Thyroid gland (tissue), 4 donors: ENCODE measurements at places on chromosomes 1 and 21. TPM values are rescaled to one million over a fixed set of nuclear protein-coding genes. Genes with fewer than 3 reads are reported as not detected.

- peak; percentile 96 for DNase-seq
Observed at GRCh38 chr1:168945870-168946269, 160.6 kb upstream of the ATP1B1 start.

GRCh38 chr1:167849666-167850065, 64.3 kb downstream of the ADCY10 start:
- peak; percentile 83 for DNase-seq

- no peak for DNase-seq
Observed at GRCh38 chr21:29557200-29557599, 258.5 kb downstream of the BACH1 start.

- DNase-seq, result no peak
Observed at GRCh38 chr1:77044133-77044849, 174.9 kb downstream of the PIGK start.

The TMPRSS3 gene
- total RNA-seq, result 12.6 TPM
